DMS153 (cell line): ENCODE measurements at places on chromosomes 2 and 18.
A peak's percentile ranks its signal among the peaks of the same experiment; 100 is the strongest.

DNA sequence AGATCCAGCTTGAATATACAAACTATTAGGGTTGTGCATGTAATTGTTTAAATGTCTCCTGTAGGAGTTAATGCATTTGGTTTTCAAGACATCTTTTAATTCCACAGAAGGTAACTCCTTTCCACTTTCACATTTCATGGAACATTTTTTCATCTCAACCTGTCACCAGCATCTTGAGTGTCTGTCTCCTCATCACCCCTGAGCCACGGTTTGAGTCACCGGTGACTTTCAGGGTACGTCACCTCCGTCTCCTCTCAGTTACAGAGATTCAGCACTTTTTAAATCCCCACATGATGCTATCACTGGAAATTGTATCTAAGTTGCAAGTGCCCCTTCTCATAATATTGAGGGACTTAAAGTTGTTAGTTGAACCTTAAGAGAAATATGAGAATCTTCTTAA lies 25.3 kb downstream of the GPR55 start:
- no peak for DNase-seq

DNA sequence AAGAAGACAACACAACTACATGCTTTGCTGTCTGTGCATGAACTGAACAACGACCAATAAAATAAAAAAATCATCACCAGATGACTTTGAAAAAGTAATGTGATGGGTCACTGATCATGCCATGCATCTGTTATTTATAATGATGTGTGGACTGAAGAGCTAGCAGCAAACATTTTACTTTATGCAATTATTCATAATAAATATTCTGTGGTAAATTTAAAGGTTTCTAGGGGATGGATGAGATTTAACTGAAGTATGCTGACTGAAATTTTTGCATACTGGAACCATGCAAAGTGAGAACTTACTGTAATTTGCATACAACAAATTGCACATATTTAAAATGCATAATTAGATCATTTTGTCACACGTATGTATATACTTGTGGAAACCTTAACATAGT lies 31.3 kb upstream of the BAZ2B start:
- no peak for DNase-seq

- DNase-seq, result no peak
These were observed 235.9 kb downstream of the KLHL29 start for GRCh38 chr2:23620841-23621341.

- no peak for DNase-seq
These were observed 27.3 kb downstream of the CACNB4 start for GRCh38 chr2:152071518-152071917.

DNA sequence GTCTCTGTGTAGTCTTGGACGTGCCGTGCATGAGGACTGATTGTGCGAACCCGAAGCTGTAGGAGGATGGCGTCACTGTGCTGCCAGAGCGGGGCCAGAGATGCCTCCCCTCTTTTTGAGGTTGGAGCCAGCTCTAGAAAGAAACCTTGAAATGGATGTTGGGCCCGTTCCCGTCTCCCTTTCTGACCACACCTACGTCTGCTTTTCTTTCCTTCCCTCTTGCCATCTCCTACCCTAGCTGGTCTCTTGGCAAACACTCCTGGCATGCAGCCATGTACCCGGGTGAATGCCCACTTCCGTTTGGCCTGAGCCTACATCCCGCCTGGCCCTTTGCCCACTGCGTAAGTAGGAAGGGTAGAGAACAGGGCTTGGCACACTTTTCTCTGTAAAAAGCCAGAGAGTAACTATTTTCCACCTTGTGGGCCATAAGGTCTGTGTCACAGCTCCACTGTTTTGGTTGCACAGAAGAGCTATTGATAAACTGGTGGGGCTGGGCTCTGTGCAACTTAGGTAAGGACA lies 37.4 kb downstream of the SH3BP4 start:
- peak; percentile 45 for DNase-seq

GRCh38 chr2:33595385-33595784 lies 3.7 kb downstream of the FAM98A start:
- no peak for DNase-seq

DNA sequence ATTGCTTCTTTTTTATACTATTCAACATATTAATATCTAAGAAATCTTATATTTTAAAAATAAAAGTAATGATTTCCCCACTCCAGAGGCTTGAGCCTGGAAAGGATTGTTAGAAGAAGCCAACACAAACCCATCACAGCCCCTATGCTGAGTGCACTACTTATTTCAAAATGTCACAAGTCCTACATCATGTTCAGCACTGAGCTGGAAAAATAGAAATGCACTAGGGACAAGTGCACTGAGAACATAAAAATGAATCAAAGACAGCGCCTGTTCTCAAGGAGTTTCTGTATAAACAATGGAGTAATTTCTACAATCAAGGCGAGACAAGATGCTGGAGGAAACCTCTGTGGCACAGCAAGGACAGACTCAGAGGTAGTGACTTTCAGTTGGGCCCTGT lies 155.0 kb downstream of the TXNL1 start:
- DNase-seq, result no peak

DNA sequence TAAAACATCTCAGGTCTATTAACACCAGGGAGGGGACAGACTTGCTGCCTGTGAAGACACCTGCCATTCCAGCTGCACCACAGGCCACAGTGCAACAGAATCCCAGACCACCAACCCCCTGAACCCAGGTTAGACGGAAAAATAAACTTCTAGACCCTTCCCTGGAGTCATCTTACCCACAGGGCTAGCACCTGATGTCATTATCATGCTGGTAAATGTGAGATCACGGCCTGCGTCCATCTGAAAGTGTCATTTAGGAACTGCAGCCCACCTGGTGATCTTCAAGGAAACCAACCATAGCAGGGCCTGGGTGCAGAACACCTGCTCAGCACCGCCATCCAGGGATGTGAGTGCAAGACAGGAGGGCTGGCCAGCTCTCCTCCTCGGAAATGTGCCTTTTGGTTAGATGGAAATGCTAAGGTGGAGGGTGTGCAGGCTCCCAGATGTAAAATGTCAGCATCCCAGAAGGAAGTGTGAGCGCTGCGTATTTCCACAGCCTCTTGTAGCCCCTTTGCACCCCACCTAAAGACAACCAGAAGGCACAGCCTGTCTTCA lies 80.8 kb downstream of the PTGR3 start:
- DNase-seq, result no peak

DNA sequence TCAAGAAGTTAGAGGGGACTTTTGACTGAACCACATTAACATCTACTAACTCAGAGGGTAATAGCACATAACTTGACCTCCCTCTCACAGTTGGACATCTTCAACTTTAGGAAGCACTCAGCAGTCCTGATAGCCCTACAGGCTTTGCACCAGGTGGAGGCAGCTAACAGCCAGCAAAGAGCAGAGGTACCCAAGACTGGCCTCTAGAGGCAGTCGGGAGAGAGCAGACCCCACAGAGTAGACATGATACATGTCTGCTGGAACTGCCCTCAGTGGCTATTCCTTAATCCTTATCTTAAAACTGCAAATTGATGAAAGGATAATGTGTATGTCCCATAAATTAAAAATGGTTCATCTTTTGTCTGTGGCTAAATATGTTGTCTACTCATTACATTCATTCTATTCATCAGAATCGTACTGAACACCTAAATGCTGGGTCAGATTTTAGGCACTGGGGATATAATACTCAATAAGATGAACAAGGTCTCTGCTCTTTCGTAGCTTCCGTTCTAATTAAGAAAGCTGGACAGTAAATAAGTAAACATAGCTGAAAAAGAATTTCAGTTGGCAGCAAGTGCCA lies 49.8 kb downstream of the CAB39 start:
- DNase-seq, result no peak

DNA sequence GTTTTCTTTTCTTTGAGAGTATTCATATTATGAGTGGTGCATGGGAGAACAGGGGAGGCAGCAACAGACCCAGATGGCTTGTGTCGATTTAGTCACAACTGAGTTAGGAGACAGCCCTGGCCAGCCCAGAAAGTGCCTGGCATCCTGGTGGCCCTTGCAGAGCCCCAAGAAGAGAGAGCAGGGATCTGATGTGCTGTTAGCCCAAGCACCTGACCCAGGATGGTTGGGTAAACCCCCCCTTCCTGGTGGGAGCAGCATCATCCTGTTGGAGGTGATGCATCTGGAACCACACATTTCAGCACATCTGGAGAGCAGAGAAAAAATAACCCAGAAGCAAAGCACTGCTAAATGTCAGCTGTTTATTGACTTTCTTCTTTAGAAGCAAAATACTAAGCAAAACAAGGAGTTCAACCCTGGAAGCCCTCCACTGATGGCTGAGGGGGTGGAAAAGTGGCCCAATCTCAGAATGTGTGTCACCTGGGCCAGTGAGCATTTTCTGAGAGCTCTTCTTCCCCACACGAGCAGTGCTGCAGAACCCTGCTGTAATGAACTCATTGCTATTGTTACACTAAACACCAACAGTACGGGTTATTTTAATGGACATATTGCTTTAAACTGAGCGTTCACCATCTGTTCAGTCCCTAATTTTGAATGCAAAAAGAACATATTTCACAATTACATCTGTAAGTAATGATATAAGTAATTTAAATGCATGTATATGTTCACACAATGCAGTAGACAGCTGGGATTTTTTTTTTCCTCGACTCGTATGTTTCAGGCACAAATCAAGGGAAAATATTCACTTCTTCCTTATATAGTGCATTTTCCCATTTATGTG lies 100.6 kb upstream of the SMIM21 start:
- no peak for DNase-seq

DNA sequence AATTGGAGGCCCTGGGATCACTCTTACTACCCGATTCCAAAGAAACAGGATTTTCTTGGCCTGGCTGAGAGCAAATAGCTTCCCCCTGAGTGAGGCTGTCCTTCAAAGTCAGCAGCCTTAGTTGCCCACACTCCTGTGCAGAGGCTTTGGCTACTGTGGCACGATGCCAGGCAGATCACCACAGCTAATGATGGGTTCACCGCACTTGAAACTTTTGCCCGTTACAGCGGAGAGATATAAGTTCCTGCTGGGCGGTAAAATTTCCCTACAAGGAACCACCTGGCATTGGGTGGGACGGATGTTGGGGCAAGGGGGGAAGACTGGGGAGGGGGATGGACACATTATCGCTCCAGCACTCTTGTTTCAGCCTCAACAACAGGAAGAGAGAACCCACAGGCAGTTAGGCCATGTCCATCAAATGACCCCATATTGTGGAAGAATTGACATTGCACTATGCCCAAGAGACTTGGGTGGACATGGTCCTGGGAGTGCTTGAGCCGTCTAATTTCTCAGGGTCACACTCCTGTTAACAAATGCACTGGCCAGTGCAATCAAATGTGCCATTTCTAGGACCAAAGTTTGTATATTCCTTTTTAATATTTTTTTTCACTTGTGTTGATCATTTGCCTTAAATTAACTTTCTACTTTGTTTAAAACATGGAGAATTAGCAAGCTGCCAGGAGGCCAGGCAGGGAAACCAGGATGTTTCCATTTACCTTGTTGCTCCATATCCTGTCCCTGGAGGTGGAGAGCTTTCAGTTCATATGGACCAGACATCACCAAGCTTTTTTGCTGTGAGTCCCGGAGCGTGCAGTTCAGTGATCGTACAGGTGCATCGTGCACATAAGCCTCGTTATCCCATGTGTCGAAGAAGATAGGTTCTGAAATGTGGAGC lies 4.4 kb downstream of the IL1B start:
- no peak for DNase-seq

- DNase-seq, result no peak
These were observed 212.6 kb downstream of the INSIG2 start for GRCh38 chr2:118300832-118301231.

GRCh38 chr2:234292205-234292961 lies 204.5 kb downstream of the ARL4C start:
- DNase-seq, result peak; percentile 25

DNA sequence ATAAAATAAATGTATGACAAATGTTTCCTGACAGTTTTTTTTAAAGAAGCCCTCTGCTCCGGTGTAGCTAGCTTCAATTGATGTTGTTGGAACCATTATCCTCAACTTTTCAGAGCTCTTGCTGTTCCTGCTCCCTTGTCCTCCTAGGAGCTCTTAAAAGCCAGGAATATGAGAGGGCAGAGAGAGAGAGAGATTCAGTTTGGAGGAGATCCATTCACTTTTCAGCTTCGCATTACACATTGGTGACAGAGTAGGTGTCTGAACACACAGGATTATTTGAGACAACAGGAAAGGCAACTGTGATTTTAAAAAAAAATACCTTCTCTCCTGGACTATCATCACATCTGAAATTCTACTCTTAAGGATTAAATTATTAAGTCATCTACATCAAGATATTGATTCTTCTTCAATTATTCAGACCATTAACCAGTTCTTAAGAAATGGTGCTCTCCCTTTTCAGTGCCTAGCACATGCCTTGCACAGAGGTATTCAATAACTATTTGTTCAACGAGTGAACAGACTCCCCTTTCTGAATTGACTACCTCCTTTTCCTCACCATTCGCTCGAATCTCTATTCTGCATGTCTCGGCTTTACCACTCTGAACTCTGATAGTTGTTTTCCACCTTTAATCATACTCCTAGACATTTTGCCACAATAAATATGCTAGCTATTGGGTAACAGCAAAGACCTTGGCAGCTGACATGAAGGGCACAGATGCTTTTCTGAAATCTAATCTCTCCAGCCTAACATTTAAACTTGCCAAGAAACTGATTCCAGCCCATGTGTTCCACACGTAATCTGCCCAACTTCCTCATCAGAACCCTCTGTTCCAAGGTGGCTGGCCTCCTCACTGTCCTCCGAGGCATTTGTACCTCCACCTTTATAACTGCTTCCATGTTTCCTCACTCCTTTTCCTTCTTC lies 28.6 kb upstream of the SLC35F5 start:
- DNase-seq, result no peak
